ENCODE measurements at places on chromosomes 4 and X.

DNA sequence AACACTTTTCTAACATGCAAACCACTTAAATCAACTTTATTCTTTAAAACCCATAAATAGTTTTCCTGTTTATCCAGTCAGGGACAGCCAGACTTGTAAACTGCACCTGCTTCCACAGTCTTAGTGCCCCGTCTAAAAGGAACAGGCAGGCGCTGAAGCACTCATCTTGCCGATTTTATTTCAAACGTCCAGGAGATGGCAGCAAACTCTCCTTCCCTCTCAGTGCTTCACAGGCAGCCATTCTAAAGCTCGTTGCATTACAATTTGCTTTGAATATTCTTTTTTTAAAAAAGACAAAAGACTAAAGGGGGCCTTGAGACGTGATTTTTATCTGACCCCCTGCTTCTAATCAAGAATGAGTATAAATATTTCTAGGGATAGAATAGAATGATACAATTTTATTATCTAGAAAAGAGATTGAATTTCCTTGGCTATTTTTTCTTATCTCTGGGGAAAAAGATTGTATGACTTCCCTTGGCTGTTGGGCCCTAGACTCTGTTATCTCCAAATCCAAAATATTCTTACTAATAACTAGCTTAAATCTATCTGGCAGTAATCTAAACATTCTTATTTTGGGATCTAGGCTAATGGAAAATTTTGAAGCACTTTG lies 93.6 kb upstream of the MYOZ2 start:
- peak; percentile 26 for DNase-seq

DNA sequence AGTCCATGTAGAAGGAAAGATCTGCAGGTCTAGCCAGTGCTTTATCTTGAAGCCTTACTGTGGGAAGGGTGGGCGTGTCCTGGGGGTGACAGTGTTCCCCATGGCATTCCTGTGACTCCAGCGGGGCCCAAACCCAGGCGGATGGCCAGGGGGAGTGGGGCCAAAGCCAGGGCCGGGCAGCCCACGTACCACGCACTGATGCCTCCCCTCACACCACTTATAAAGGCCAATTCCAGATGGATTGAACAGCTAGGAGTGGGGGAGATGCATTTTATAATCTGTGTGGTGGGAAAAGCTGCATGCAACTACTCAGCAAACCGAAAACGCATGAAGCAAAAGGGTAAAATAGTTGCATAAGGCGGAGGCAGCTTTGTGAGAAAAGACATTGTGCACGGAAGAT lies 36.4 kb downstream of the NELFA start:
- no peak for DNase-seq

DNA sequence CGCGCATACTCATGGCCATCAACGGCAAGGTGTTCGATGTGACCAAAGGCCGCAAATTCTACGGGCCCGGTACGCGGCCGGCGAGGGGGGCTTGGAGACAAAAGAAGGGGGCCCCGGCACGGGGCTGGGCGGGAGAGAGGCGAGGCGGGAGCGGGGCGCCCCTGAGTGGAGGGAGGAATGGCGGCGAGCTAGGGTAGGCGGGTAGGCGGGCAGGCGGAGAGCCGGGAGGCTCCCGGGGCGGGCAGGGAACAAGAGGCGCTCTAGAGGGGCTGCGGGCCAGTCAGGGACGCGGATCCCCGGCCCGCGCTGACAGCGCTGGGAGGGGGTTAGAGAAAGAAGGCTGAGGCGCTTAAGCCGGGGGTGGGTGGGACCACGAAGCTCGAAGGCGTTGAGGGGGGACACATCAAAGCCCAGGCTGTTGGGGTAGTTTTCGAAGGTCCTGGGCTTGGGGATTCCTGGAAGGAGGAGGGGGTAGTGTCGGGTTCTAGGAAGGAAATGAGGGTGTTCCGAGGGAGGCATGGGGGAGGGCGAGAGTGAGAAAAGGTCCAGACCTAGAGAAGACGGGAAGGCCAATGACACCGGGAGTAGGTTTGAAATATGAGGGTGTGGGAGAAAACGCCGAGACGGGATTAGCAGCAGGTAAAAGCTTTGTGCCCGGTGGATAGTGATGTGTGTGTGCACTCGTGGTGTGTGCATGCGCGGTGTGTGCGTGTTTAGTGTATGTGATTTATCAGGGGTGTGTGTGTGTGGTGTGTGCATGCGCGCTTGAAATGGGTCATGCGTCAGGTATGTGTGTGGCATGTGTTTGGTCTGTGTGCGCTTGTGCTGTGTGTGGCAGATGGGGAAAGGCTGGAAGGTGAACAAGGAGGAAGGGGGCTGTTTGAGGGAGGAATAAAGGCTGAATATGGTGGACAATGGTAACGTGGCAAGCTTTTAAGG lies 807 bp downstream of the PGRMC1 start:
- peak; percentile 15 for DNase-seq

GRCh38 chr4:8255698-8256441 lies 13.7 kb upstream of the HTRA3 start:
- no peak for DNase-seq

DNA sequence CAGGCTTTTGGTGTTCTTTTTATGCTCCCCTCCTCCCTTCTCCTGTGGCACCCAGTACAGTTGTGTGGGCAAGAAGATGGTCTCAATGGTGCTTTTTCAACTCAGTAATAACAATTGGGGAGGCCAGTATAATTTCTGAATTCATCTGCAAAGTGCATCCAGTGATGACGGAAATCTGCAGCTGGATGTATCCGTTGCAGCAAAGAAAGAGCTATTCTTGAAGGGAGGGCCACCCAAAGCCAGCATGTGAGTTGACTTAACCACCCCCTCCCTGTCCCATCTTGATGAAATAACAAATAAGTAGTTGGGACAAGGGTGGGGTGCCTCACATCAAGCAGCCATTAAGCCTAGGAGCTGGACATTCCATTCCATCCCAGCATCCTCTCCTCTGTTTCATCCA lies 30.7 kb downstream of the TSC22D3 start:
- no peak for DNase-seq

DNA sequence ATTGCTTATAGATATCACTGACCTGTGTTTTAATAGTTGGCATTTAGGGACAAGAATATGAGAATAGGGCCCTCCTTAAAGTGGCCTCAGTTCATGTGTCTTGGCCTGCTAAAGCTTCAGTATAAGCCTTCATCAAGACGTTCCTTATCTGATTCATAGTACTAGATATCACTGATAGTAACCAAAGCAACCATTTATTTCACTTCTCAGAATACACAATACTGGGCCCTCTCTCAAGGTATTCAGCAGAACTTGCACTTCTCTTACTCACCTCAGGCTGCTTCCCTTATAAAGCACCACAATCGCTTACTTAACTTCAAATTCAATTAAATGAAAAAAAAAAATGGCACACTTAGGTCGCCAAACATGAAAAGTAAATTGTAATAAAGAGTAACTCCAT lies 259.4 kb upstream of the PCDH7 start:
- DNase-seq, result no peak

GRCh38 chrX:131262200-131262599 lies 26.9 kb downstream of the IGSF1 start:
- DNase-seq, result no peak

DNA sequence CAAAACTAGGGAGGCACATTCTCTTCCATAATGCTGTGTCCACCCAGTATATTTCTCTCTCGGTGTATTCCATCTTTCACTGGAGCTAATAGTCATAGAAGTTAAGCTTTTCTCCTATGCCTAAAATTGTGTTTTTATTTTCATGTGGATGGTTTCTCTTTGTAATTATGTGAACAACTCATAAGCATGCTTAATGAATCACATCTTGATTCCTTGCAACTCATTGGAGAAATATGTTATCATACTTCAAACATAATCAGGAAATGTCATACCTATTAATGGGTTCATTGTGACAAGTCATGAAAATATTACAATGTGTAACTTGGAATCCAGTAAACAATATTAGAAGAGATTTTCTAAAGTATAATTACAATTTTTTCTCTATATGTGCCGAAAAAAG lies 186.3 kb downstream of the SLC7A11 start:
- no peak for DNase-seq

DNA sequence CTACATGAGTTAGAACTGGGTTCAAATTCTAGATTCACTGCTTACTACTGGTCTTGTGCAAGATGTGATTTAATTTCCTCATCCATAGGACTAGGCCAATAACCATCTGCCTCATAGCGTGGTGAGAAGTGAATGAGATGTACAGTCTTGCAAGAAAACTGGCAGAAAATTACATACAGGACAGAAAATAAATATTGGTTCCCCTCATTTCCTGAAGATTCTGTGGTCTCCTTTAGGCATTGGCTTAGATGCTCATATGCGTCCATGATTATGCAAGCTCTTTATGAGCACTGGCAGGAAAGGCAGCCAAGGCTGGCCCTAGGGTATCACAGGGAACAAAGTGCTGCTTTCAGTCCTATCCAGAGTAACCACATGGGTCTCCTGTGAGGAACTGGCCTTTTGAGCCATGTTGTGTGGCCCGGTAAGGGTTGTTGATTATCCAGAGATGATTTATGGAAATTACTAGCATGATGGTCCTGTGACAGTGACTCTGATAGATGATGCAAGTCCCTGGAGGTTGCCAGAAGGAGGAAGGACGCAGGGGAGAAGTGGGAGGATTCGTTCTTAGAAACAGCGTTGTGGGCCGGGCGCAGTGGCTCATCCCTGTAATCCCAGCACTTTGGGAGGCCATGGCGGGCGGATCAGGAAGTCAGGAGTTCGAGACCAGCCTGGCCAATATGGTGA lies 9.9 kb upstream of the MOB1B start:
- no peak for DNase-seq

- DNase-seq, result peak; percentile 2
Measured at GRCh38 chrX:39688576-39689375, 409.0 kb downstream of the BCOR start.

Measured in stimulated activated CD4-positive, alpha-beta T cell treated with anti-CD3 and anti-CD28 coated beads, Interleukin-4, amount 100 ng/mL, for 4 hours (primary cell).